NCI-H2227 treated with DMSO at 0.1 percent for 48 hours (cell line): ENCODE measurements at places on chromosomes 7 and 10.

- no peak for DNase-seq
These were observed 96.6 kb upstream of the LRRN3 start for GRCh38 chr7:110994028-110994967.

DNA sequence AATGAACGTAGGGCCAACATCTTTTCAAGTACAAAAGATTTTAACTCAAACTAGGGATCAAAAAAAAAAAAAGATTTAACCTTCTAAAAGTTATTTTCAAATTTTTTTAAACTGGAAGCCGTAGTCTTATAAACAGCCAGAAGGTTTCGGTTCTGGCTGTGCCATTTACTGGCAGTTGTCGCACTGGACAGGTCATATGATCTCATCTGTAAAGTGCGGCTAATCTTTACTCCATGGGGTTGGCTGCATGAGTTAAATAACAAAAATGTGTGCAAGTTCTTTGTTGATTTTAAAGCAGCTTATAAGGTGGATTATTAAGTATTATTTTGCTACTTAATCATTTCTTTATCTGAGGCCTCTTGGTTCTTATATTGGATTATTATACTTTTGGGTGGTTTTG, 36.6 kb downstream of the TRUB1 start:
- DNase-seq = no peak

- no peak for DNase-seq
These were observed 69.0 kb upstream of the RAB11FIP2 start for GRCh38 chr10:118115701-118116100.

- no peak for DNase-seq
These were observed 507.3 kb upstream of the AUTS2 start for GRCh38 chr7:69090936-69091335.

- no peak for DNase-seq
These were observed 35.4 kb downstream of the JMJD1C start for GRCh38 chr10:63430091-63430998.

DNA sequence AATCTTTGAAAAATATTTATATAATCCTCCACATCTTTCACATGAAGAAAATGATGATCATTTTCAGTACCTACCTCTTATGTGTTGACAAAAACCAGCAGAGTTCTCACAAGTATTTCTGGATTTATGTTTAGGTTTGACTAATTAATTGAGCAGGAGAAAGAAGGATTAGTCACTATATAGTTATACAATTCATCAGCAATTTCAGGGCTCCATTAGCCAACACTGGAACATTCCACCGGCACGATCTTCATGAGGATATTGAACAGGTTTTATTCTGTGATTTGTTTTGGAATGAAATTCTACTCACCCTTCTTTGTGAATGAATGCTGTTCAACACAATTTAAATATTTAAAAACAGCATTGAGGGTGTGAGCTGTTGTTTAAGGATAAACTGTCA, 163.2 kb downstream of the SEM1 start:
- DNase-seq = no peak

- no peak for DNase-seq
These were observed 292.9 kb upstream of the BMPER start for GRCh38 chr7:33612442-33612841.

DNA sequence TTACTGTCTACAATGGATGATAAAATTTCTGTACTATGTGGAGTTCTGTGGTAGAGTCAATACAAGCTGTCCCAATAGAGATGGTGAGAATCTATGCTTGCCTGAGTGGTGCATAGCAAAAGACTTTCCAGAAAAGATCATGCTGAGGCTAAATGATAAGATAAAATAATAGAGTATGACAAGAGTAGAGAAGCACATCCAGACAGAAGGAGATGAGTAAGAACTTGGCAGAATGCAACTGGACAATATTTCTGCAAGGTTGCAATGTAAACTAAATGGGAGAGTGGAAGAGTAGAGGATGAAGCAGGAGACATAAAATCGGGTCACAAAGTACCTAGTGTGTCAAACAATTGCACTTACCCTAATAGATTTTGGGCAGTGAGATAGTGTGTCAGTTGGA, 347.6 kb downstream of the MDFIC start:
- DNase-seq = no peak

GRCh38 chr10:24791084-24791726, 67.5 kb upstream of the ARHGAP21 start:
- DNase-seq = no peak

DNA sequence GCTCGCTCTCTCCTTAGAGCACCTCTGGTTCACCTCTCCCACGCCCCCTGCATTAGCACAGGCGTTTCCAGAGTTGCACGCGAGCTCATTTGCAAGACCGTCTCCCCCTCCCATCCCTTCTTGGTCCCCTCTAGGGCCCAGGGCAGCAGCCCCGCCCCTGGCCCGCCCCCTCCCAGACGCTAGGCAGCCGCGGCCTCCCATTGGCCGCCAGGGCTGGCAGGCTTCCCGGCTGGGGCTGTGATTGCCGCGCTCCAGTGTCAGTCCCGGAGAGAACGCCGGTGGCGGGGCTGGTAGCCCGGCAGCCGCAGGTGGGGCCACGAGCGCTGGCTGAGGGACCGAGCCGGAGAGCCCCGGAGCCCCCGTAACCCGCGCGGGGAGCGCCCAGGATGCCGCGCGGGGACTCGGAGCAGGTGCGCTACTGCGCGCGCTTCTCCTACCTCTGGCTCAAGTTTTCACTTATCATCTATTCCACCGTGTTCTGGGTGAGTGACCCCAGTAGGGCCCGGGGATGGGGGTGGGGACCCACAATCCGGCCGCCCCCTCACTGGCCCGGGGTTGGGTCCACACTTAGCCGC, at the start of gene TSPAN15:
Gene TSPAN15 (plus strand): TSS at position 257 of the 575 bp plus-strand sequence. CDS start 130 bp downstream, at position 387.
- DNase-seq = peak; percentile 62

GRCh38 chr10:112593023-112593422, 146.0 kb downstream of the VTI1A start:
- no peak for DNase-seq

- no peak for DNase-seq
These were observed 336.7 kb upstream of the KLF6 start for GRCh38 chr10:4121502-4122380.
